ENCODE measurements at places on chromosomes 7 and 10.

DNA sequence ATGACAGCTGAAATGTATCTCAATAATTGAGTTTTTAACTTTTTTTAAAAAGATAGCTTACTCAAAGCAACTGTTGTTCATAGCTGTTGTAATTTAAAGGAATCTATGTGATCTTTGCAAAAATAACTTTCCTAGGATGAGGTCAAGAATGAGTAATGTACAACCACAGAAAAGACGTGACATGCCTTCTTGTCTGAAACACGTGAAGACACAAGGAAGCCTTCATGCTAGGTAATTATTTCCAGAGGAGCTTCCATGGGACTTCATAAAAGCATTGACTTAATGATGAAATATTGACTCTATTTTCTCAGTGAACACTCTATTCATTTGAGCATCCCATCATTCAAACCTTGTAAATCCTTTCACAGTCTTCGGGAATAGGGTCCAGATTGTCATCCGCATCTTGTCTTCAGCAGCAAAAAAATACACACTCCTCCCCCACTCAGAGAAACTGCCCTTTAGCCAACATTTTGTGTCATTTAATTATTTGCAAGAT, 528.0 kb downstream of the NRG3 start:
- no peak for DNase-seq

DNA sequence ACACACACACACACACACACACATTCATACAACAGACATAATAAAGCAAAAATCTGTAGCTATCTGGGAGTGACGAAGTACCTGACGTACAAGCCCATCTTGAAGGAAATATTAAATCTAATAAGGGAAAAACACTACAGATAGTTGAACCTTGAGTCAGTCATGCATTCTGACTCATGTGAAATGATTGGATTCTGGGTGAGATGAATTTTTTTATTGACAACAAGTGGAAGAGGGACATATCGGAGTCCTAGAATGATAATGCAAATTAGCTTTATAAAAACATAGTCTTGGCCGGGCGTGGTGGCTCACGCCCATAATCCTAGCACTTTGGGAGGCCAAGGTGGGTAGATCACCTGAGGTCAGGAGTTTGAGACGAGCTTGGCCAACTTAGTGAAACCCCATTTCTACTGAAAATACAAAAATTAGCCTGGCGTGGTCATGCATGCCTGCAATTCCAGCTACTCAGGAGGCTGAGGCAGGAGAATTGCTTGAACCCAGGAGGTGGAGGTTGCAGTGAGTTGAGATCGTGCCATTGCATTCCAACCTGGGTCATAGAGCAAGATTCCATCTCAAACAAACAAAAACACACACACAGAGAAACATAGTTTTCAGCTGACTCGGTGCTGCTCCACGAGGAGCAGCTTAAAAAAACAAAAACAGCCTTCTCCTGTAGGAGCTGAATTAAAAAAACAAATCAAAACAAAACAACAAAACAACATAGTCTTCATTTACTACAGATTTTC, 154.4 kb upstream of the MKLN1 start:
- no peak for DNase-seq

DNA sequence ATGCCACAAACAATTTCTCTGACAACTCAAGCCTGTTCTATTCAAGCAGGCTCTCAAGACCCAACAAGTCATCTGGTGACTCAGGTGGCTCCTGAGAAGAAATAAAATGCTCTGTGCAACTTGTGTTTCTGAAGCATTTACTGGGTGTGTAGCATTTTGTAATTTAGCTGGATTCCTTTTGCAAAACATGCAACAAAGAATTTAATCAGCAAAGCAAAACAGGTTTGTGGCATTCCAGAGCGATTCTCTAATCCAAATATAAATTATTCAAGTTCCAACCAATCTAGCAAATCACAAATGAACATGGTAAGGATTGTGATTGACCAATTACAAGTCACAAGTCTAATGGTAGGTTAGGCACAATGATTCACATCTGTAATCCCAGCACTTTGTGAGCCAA, 39.8 kb upstream of the C10orf67 start:
- no peak for DNase-seq

DNA sequence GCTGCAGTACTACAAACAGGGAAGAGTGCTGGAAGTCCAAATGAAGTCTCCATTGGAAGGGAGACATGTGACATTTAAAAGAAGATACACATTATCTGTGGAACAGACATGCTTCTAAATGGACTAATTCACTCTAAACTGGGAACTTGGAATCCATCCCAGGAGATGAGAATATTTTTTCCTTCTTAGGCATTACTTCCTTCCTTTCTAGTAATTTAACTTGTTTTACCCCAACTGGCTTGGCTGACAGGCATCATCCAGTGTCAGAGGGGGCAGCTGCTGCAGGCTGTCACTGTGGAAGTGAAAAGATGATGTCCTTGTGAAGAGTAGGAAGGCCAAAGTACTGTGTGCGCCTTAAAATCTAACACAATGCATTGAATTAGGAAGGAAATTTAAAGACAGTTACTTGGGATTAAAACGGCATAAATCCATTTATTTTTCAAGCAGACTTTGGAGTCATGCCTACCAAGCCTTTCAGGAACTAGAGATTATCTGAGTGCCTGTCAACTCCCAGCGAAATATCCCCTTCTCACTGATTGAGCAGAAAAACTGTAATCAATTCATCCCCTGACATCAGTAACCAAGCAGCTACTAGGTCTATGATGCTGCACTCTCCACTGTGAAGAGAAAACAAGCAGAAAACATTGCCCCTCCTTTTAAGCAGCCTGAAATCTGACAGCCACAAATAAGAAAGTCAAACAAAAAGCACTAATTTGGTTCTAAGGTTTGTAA, 161.2 kb downstream of the DGKI start:
- DNase-seq = no peak

DNA sequence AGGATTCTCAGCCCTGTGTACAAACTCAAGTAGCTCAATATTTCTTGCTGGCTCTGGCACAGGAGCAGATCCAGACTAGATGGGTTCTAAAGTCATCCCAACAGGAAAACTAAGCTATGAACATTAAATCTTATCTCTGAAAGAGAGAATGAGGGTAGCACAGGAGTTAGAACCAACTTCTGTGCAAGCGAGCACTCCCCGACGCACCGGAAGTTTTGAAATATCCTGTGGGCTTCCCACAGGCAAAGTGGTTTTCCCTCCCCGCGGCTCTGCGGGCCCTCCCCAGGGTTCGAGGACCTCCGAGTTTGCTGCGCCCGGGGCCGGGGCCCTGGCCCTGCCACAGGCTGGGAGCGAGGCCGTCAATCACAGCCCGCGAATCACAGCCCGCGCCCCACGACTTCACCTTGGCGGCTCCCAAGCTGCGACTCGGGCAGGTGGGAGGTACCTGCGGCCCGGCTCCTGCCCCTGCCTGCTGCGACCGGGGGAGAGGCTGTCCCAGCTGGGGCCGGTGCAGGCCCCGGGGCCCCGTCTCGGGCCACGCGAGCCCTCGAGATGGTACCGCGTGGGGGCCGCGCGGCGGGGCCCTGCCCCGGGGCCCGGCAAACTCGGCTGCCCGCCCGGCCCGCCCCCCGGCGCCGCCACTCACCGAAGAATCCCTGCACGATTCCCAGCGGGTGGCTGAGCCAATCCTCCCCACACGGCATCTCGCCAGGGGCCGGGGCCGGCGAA, 598 bp downstream of the MCMBP start:
- peak; percentile 64 for DNase-seq

- no peak for DNase-seq
Measured at GRCh38 chr7:121798896-121799295, 74.1 kb upstream of the PTPRZ1 start.

DNA sequence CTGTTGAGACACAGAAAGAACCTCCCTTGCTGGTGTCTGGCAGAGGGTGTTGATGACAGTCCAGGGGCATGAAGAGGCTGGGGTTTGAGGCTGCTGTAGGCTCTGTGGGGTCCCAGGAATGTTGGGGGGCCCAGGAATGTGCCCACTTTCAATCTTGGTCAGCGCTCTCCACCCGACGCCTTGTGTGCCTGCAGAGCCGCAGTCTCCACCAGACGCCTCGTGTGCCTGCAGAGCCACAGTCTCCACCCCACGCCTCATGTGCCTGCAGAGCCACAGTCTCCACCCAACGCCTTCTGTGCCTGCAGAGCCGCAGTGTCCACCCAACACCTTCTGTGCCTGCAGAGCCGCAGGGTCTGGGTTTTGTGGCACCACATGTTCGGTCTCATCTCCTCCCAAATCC, 84.0 kb downstream of the ADARB2 start:
- DNase-seq = no peak

Data from ovary (tissue), 10 donors.